Esophagus squamous epithelium (tissue), 5 donors: ENCODE measurements at places on chromosomes 11 and 22. TPM values are rescaled to one million over a fixed set of nuclear protein-coding genes. Genes with fewer than 3 reads are reported as not detected.
A peak's percentile ranks its signal among the peaks of the same experiment; 100 is the strongest.

DNA sequence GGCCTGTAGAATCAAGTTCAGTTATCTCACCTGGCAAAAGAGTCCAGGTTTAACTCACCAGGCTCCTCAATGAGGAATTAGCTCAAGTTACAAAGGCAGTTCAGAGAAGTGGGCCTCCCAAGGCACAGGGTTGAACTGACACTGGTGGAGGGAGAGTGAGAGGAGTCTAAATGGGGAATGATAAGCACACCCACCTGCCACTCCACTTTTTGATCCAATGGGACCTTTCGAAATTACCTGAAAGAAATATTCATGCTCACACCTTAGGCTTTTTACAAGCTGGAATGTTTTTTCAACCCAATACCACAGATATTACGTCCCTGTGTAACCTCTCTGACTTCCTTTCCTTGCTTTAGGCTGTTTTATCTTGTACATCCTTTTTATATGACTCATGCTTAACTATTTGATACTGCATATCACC is 642.7 kb upstream of the TENM4 start:
- no peak overlapping the region for H3K4me3 ChIP-seq
- no peaks in the 10 kb centered on the region for H3K36me3 ChIP-seq
- H3K27ac ChIP-seq: no peak overlapping the region

Gene OR4C6
- total RNA-seq: not detected

GRCh38 chr11:69859275-69859934 is 40.2 kb upstream of the FGF3 start:
- no peaks in the 10 kb centered on the region for H3K4me1 ChIP-seq
- H3K27me3 ChIP-seq: no peaks in the 10 kb centered on the region
- H3K27ac ChIP-seq: no peak overlapping the region
- no peak overlapping the region for H3K4me3 ChIP-seq
- no peak for DNase-seq

Gene SMTNL1
- not detected for total RNA-seq

- H3K27me3 ChIP-seq: no peaks in the 10 kb centered on the region
- no peaks in the 10 kb centered on the region for H3K4me1 ChIP-seq
- H3K27ac ChIP-seq: no peak overlapping the region
Observed at GRCh38 chr11:35311331-35311730, 108.0 kb downstream of the SLC1A2 start.

- no peaks in the 10 kb centered on the region for H3K36me3 ChIP-seq
- H3K27me3 ChIP-seq: no peaks in the 10 kb centered on the region
- peaks cover 19% of the 10 kb centered on the region for H3K4me1 ChIP-seq
- no peak for DNase-seq
- H3K27ac ChIP-seq: no peak overlapping the region
- no peak overlapping the region for H3K4me3 ChIP-seq
Observed at GRCh38 chr11:130439160-130439519, 9.3 kb upstream of the ADAMTS15 start.

DNA sequence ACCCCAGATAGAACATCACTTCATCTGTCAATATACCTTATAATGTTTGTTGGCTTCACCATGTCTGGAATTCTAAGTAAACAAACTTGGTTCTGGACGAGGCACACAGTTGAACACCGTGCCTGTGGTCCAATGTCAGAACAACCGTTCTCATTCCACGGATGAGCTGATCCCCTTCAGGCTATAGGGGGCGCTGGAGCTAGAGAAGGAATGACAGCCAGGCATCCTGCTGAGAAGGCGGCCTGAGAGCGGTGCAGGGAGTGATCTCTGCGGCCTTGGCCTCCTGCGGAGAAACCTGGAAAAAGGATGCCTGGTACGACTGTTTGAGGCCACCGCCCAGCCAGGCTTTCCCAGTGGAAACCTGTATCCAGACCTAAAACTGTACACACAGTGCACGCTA is 48.7 kb downstream of the FDX1 start:
- DNase-seq: no peak
- no peaks in the 10 kb centered on the region for H3K27me3 ChIP-seq
- H3K27ac ChIP-seq: no peak overlapping the region
- no peak overlapping the region for H3K4me3 ChIP-seq
- no peaks in the 10 kb centered on the region for H3K36me3 ChIP-seq

DNA sequence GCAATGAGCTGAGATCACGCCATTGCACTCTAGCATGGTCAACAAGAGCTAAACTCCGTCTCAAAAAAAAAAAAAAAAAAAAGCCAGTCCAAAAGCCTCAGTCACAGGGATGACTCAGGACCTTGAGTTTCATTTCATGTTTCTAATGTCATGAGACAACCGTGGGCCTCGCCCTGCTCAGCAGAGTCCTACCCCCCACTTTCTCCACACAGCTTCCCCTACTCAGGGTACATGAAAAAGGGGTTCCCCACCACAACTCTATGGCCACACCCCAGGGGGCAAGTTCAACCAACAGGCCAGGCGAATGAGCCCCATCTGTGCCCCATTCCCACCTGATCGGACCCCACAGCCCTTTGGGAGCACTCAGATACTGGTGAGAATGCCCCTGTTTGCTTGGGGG is 24.3 kb upstream of the ADA2 start:
- peak overlapping the region; percentile 70 for H3K27ac ChIP-seq
- H3K4me1 ChIP-seq: peaks cover 5% of the 10 kb centered on the region
- no peaks in the 10 kb centered on the region for H3K27me3 ChIP-seq
- H3K4me3 ChIP-seq: no peak overlapping the region

Gene KCNJ11
- total RNA-seq: 1.6 TPM
